ENCODE measurements at places on chromosomes 3 and 15. TPM values are rescaled to one million over a fixed set of nuclear protein-coding genes. Genes with fewer than 3 reads are reported as not detected.

CYP19A1 gene
- total RNA-seq, result not detected

DNA sequence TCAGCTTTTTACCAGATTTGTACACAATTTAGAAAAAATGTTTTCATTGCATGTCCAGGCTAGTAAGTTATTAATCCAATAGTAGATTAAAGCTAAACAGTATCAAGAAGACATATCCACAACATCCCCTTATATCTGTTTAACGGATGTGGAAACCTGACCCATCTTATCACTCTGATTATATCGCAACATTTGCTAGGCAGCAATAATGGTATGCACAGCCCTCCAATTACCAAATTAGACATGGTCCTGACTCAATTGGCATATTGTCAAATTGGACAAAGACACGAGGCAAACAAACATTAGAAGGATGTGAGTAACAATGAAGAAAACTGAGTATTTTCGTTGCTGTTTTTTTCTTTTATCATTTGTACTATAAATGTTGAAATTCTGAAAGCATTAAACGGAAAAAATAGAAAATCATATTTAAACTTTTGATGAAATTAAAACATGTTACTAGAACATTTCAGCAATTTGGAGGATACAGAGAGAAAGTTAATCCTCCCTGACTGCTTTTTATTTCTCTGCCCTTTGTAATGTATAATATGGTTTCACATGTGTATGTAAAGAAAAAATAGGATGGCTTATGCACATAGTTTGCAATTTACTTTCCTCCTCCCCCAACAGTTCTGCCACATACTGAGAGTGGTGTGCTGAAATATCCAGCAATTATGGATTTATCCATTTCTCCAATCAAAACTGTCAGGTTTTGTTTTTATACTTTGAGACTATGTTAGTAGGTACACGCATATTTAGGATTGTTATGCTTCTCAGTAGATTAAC, 633.7 kb downstream of the ZIC1 start:
- DNase-seq, result no peak

DNA sequence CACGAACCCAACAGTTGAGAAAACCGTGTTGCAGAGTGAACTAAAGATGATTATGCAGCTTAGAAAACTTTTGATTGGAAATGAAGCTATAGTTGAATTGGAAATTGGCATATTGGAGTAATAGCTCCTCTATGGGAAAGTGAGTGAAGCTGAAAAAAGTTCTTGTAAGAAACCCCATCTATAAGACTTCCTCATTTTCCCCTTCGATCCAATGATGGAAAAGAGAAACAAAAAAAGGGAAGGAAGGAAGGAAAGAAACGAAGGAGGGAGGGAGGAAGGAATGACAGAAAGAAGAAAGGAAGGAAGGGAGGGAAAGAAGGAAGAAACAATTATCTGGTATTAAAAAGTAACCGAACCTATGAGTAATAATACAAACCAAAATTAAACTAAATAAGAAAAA, 791.8 kb upstream of the NR2F2 start:
- DNase-seq, result no peak

DNA sequence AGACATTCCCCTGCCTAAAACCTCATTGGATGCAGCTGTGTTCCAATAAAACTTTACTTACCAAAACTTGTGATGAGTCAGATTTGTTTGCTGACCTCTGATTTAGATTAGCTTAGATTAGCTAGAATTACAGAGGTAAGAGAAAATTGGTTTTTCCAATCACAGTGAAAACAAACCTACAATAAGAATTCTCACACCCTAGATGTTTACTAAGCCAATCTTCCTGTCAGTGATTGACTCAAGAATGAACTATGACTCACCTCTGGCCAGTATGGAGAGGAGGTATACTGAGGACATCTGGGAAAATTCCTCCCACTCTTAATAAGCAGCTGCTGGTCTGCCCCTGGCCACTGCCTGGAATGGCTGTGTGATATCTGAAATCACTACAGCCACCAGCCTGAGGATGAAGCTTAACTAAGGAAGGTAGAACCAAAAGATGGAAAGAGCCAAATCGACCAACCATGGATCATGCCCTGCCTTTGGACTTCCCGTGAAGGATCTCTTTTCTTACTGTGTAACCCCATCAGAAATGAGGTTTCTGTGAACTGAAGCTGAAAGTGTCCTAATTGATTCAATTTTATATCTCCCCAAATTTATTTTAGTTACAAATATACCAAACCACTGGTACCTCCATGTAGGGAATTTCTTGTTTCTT, 19.0 kb upstream of the GHSR start:
- no peak for DNase-seq

- no peak for DNase-seq
These were observed 66.4 kb downstream of the SEMA5B start for GRCh38 chr3:122961146-122961545.

DNA sequence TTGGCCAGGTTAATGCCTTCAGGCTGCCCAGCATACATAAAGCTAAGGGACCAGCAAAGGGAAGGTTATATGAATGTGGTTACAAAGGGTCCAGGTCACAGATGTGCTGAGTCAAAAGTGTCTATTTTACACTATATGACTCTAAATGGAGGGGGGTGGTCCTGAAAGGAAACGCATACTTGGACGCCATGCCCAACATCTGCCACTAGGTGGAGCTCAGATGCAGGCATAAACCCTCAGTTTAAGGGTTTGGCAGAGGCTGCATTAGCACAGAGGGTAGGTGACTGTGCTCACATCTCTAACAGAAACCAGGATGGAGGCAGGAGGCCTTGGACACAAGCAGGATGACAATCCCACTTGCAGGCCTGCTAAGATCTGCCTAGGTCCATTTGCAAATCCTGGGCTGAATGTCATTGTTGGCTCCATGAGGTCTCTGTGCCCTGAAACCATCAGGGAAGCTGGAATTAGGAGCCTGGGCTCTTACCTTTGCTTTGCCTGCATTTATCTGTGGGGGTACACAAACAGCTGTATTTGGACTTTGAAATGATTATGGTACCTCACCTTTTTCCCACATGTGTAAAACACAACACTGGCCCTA, 55.8 kb downstream of the ZNF621 start:
- peak; percentile 71 for DNase-seq

DNA sequence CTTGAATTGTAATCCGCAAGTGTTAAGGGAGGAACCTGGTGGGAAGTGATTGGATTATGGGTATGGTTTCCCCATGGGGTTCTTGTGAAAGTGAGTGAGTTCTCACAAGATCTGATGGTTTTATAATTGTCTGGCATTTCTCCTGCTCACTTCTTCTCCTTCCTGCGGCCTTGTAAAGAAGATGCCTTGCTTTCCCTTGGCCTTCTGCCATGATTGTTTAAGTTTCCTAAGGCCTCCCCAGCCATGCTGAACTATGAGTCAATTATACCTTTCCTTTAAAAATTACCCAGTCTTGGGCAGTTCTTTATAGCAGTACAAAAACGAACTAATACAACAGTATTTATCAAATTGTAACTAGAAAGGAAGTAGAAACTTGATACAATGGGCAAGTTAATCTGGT, 31.9 kb downstream of the IFT57 start:
- no peak for DNase-seq

GRCh38 chr15:45148076-45149059, 18.6 kb downstream of the DUOX1 start:
- DNase-seq, result no peak

- DNase-seq, result no peak
These were observed 28.7 kb upstream of the DAZL start for GRCh38 chr3:16633948-16634347.

GRCh38 chr3:187678726-187679268, 8.6 kb upstream of the SST start:
- DNase-seq, result peak; percentile 59
